ENCODE measurements at places on chromosomes 13 and 19. TPM values are rescaled to one million over a fixed set of nuclear protein-coding genes. Genes with fewer than 3 reads are reported as not detected.

The LRRC63 gene
- total RNA-seq: not detected

The LENG9 gene
- total RNA-seq: 4.5 TPM

The TFDP1 gene
- 35.9 TPM for total RNA-seq

The CDC42EP5 gene
- total RNA-seq: 21.8 TPM

The IRS2 gene
- total RNA-seq: 53.1 TPM

The IZUMO1 gene
- total RNA-seq: not detected

The REX1BD gene
- 91.8 TPM for total RNA-seq

The ZNF112 gene
- 3.0 TPM for total RNA-seq

The CGB2 gene
- not detected for total RNA-seq

The CEACAM3 gene
- total RNA-seq: not detected

The POU4F1 gene
- total RNA-seq: not detected

The GPR32 gene
- not detected for total RNA-seq

The SMIM24 gene
- 0.29 TPM for total RNA-seq

The GARIN5A gene
- total RNA-seq: 1.7 TPM

The PLIN5 gene
- 4.1 TPM for total RNA-seq

The ZNF506 gene
- 26.0 TPM for total RNA-seq

The NDUFA11 gene
- 215 TPM for total RNA-seq

The CD33 gene
- 2.5 TPM for total RNA-seq

The FFAR1 gene
- not detected for total RNA-seq

The MBD3L3 gene
- total RNA-seq: not detected

The HPN gene
- total RNA-seq: 1.3 TPM

The ZNF799 gene
- 3.7 TPM for total RNA-seq

The GZMM gene
- total RNA-seq: 0.29 TPM

The ELSPBP1 gene
- total RNA-seq: not detected

The FSD1 gene
- not detected for total RNA-seq

The SIGLEC9 gene
- total RNA-seq: 2.0 TPM

The PSG3 gene
- not detected for total RNA-seq

The UHRF1 gene
- 0.53 TPM for total RNA-seq

The ZNF625 gene
- 4.5 TPM for total RNA-seq

The UBE2L5 gene
- total RNA-seq: not detected

The NLRP7 gene
- total RNA-seq: not detected

The PABPC3 gene
- 0.10 TPM for total RNA-seq

The CEBPA gene
- total RNA-seq: 282 TPM

The CGB8 gene
- total RNA-seq: not detected

The SYT3 gene
- not detected for total RNA-seq

The FRY gene
- total RNA-seq: 34.9 TPM

The ZNF91 gene
- total RNA-seq: 51.2 TPM

The FFAR2 gene
- 1.1 TPM for total RNA-seq

The NCR1 gene
- not detected for total RNA-seq

The ONECUT3 gene
- not detected for total RNA-seq

The DHDH gene
- not detected for total RNA-seq

The ADGRE2 gene
- 10.7 TPM for total RNA-seq
